ENCODE measurements at places on chromosomes 7 and 10.

- no peak for DNase-seq
Measured at GRCh38 chr7:1235501-1236131, 2.9 kb downstream of the UNCX start.

GRCh38 chr7:112484671-112485167, 3.9 kb downstream of the LSMEM1 start:
- DNase-seq = peak; percentile 93

DNA sequence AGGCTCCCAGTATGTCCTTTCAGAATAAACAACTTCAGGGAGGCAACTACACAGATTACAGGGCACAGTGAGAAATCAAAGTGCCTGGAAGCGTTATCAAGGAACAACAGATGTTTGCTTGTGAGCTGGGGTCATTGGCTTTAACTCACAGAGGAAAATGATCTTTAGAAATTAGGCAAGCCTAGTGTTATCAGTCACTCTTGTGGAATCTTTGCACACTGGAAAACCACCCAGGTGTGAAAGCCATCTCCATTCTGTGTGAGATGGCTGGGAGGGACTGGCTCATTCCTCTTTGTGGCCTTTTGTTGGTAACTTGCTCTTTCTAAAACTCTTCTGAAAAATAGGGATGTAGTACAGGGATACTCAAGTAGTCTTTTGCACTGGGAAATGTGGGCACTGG, 716.0 kb downstream of the XPNPEP1 start:
- no peak for DNase-seq

DNA sequence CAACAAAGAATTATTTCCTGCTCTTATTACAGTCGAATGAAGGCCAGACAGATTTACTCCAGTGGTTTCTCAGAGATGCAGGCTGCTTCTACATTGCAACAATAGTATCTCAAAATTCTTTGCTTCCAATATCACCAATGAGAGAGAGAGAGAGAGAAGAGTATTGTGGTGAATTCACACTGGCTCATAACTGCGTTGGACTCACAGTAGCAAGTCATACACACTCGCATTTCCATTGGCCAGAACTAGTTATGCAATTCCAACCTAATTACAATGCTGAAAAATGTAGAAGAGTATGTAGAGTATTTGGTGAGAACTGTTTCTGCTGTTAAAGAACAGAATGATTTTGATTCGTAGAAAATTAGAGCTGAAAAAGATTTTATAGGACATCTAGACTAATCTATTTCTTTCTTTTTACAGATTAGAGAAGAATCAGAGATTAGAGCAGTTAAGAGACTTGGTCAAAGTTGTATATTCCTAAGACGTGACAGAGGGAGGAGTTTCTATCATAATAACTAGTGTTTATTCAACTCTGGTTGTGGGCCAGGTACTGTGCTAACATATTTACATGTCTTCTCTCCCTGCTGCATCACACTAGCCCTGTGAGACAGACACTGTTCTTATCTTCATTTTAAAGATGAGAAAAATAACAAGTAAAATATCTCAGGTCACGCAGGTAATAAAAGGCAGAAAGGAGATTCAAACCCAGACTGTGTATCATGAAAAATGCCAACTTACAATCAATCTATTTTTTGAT, 34.6 kb upstream of the PDK4 start:
- DNase-seq = no peak

DNA sequence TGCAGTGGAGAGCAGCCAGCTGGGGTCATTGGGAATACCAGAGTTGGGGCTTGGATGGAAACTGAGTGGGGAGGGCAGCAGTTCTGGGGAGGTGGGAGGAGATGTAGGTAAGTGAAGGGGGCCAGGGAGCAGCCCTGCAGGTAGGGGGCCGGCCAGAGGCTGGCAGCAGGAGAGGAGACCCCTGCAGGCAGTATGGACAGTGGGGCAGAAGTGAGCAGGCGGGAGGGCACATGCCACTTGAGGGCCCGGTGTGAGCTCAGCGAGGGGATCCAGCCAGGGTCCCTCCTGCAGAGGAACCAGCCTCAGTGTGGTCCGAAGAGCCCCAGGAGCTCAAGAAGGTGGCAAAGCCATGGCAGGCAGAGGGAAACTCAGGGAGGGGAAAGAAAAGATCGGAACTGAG, 75.4 kb downstream of the WDR11 start:
- DNase-seq = no peak

GRCh38 chr10:10685566-10685965, 332.1 kb upstream of the CELF2 start:
- DNase-seq = no peak

DNA sequence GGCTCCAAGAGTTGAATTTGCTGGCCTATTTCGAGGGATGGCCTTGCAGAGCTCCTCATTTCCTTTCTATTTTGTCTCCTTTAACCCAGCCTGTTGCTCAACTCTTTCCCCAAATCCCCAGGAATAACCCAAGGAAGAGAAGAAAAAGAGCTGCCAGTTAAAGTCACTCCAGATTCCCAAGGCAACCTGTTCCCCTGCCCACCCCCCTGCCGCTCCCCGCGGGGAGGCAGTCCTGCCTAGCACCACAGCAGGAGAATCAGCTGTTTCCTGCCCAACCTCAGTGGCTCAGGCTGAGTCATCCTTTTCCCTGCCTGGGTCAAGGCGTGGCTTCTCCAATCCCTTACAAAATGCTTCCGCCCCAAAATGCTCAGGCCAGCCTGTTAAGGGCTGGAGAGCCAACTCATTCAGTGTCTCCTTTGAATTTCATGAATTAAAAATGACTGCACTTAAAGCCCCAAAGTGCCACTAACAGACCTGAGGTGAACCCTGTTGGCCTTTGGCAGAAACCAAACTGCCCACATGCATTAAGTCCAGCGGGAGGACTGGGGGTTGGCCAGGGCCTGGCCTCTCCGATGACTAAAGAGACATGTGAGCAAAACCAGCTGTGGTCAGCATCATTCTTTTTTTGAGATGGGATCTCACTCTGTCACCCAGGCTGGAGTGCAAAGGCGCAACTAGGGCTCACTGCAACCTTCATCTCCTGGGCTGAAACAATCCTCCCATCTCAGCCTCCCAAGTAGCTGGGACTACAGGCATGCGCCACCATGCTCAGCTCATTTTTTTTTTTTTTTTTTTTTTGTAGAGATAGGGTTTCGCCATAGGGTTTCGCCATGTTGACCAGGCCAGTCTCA, 83.2 kb upstream of the KIF5B start:
- DNase-seq = peak; percentile 93

All from kidney capillary endothelial cell (primary cell).